ENCODE measurements at places on chromosomes 1 and 21.
A peak's percentile ranks its signal among the peaks of the same experiment; 100 is the strongest.

DNA sequence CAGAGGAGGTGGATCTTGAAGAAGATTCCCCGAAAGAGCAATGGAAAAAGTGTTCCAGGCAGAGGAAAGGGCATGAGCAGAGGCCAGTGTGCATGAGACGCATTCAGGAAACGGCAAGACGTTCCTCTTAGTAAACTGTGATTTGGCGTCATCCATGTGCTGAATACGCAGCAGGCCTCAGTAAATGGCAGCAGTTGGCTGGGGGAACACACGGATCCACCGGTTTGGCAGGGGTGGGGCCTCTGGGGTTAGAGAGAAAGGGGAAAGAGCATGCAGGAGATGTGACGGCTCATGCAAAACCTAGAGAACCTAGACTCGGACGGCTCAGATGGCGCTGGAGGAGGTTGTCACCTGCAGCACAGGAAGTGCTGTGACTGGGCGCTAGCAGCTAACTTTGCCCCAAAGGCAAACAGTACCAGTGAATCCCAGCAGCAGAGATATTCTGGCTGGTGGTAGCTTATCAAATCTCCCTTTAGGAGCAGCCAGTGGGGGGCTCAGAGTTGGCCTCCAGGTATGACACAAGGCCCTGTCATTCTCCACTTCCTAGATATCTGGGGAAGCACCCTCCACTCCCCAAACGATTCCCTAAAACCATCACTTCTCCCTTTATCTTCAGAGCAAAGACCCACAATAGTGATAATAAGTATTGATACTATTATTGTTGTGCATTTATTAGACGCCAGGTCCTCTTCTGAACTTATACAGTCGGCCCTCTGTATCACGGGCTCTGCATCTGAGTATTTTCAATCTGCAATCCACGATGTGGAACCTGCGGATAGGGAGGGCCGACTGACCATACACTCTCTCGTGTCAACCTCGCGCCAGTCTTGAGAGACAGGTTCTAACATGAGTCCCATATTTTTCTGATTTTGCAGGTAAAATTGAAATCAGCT is 7.6 kb downstream of the LAPTM5 start:
- peak; percentile 57 for DNase-seq

DNA sequence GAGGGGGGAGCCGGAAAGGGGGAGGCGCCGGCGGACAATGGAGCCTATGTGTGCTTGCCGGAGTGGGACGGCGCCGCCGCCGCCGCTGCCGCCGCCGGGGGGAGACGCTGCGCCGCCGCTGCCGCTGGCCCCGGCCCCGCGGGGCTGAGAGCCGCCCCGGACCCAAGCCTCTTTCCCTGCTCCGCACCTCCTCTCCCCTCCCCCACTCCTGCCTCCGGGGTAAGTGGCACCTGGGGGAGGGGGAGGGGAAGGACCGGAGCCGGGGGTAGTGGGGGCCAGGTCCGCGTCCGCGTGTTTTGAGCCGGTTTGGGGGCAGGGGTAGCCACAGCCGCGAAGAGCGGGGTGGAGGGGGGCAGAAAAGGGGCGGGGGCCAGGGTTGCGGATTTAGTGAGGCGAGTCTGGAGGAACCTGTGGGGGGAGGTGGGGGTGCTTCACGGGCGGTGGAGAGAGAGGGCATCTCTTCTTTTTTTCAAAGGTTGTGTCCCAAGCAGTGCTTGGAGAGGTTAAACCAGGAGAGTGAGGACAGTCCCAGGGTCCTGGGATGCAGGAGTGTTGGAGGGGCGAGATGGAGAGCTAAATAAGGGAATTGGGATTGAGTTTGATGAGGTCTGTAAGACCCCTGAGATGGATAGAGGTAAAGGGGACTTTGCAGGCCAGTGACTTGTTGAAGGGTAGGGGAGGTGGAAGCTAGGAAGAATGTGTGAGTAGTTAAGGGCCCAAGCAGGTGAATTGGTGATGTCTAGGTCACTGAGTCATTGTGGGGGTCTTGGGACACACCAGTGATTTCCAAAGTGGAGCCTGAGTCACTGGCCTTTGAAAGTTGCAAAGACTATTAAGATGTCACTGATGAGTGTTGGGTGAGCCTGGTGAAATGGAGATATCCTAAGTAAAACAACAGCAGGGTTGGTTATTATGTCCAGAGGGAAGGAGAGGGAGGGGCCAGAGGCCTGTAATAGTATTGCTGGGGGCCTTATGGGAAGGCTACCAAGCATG is 59.1 kb downstream of the BCL9 start:
- DNase-seq: no peak

DNA sequence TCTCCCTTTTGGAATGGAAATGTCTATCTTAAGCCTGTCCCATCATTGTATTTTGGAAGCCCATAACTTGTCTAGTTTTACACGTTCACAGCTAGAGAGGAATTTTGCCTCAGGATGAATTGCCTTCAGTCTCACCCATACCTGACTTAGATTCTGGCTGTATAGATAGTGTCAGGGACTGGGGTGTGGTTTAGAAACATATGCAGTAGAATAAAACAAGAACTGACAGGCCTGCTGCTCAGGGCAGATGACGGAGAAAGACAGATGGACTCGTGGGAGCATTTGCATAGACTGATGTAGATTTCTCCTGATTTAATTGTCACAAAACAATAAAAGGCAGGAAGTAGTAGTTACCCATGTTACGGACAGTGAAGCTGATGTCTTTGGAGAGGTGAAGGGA is 166.7 kb downstream of the UCK2 start:
- no peak for DNase-seq

GRCh38 chr21:38929142-38929541 is 123.4 kb downstream of the ETS2 start:
- DNase-seq: no peak

DNA sequence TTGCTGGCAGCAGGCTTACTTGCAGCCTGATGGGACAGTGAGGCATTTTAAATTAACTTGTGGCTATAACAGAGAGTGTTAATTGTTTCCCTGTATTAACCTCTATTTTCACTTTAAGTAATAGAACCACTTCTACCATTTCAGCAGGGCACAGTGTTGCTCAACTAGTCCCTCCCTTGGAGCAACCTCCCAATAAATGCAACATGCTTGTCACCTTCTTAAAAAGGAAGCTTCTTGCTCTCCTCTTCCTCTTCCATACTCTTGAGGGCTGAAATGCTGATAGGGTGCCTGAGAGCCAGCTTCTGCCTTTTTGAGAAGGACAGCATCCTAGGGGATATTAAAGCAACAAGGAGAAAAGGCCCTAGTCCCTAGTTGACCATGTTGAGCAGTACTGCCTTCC is 52.1 kb downstream of the C4BPA start:
- DNase-seq: no peak

GRCh38 chr1:19562847-19563246 is 77.5 kb upstream of the CAPZB start:
- no peak for DNase-seq

DNA sequence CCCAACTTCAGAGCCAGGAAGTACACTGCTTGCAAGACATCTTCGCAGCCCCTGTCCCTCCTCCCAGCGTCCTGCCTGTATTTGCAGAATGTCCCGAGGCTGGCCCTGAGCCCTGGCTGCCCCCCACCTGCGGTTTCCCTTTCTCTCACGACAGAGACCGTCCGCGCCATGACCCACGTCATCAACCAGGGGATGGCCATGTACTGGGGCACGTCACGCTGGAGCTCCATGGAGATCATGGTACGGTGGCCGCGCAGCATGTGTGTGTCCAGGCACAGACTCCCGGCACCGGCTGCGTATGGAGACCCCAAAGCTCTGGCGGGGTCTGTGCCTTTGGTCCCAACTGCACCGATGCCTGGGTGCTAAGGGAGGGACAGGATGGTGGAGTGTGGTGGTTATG is 48.6 kb downstream of the KCNAB2 start:
- no peak for DNase-seq

GRCh38 chr1:222216255-222216754 is 331.6 kb downstream of the HHIPL2 start:
- DNase-seq: no peak

- no peak for DNase-seq
Measured at GRCh38 chr1:174746024-174746808, 253.5 kb upstream of the CACYBP start.

GRCh38 chr1:83676106-83676505 is 322.8 kb downstream of the TTLL7 start:
- no peak for DNase-seq

Measured in activated naive CD4-positive, alpha-beta T cell (primary cell).